ENCODE measurements at places on chromosomes 2 and 18. TPM values are rescaled to one million over a fixed set of nuclear protein-coding genes. Genes with fewer than 3 reads are reported as not detected.

DNA sequence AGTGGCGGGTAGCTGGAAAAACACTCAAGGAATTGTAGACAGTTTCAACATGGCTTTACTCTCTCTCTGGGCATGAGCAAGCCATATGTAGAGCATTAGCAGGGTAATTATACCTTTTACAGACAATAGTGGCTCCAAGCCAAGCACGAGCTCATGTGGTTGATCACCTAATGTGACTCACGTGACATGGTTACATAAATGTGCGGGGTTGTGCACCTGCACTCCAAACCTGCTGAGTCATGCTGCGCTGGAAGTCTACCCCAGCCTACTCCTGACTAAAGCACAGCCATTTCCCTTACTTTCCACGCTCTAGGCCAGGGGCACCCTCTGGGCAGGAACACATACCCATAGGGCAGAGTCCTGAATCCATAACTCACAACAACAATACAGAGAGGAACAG lies 232.8 kb downstream of the MBD5 start:
- DNase-seq = no peak

DNA sequence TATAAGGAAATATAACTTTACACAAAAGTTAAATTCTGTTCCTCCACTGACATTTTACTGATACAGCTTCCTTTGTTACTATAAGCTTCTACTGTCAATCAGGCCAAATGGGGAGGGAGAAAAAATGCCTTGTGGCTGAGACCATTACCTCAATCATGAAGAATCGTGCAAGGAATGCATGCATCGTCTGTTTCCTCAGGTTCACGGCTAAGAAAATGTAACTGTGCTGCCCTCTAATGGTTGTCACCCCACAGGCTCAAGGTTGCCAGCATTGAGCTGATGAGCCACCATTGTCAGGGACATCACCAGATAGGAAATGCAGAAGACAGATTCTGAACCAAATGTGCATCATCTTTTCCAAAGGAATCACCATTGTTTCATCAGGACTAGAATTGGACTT lies 426.9 kb downstream of the CDH2 start:
- DNase-seq = peak; percentile 33

- no peak for DNase-seq
These were observed 247.5 kb downstream of the MREG start for GRCh38 chr2:215765729-215766360.

The NEU4 gene
- 0.92 TPM for total RNA-seq

The FMNL2 gene
- total RNA-seq = 29.0 TPM

The UGT1A6 gene
- 549 TPM for total RNA-seq

The IL1RL2 gene
- total RNA-seq = 1.2 TPM

The SULT1C4 gene
- total RNA-seq = not detected

All from PC-9 (cell line).